ENCODE measurements at places on chromosomes 2 and 18. TPM values are rescaled to one million over a fixed set of nuclear protein-coding genes. Genes with fewer than 3 reads are reported as not detected.

- DNase-seq = no peak
These were observed 77.4 kb downstream of the PTGR3 start for GRCh38 chr18:75131381-75132000.

GRCh38 chr2:201136889-201137321 is 20.9 kb downstream of the CFLAR start:
- no peak for DNase-seq

GRCh38 chr2:159908623-159909022 is 110.6 kb upstream of the CD302 start:
- DNase-seq = no peak

GRCh38 chr2:30626397-30626796 is 179.4 kb downstream of the LCLAT1 start:
- DNase-seq = no peak

DNA sequence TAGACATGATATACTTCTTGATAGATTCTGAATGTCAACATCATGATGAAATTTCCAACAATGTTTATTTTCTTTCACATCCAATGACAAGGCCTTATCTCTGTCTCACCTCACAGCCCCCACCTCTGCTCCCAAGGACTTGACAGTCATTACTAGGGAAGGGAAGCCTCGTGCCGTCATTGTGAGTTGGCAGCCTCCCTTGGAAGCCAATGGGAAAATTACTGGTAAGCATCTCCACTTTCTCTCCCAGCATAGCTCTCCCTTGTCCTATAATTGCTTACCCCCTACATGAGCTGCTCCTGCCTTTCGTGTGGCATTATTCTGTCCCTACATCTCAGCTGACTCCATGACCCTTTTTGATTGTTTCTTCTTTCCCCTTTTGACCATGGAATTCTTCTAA is 821.8 kb downstream of the MBD2 start:
- no peak for DNase-seq

- no peak for DNase-seq
These were observed 14.6 kb downstream of the NOL10 start for GRCh38 chr2:10675131-10675530.

DNA sequence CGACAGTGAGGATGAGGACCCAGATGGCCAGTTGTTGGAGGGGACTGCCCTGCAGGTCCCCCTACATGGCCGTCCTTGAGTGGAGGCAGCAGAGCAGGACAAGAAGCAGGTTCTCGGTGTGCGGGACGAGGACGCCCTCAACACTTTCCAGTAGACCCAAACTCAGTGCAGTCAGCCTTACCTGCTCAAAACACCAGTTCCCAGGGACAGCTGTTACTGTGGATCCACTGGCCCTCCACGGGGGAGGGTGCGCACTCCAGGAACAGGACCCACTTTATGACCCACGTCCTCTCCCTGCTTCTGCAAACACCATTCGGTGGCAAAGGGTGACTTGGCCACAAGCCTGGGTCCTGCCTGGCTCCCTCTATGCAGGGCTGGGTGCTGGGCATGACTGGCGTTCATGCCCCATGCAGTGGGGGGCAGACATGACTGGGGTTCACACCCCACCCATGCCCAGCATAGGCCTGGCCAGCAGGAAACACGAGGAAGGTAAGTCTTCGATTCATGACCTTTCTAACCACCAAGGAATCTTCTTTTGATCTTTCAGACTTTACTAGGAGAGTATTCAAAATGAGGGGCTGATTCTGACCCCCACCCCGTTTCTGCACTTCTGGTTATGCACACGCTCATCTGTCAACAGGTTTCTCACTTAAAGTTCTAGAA is 233.7 kb downstream of the HDAC4 start:
- no peak for DNase-seq

DNA sequence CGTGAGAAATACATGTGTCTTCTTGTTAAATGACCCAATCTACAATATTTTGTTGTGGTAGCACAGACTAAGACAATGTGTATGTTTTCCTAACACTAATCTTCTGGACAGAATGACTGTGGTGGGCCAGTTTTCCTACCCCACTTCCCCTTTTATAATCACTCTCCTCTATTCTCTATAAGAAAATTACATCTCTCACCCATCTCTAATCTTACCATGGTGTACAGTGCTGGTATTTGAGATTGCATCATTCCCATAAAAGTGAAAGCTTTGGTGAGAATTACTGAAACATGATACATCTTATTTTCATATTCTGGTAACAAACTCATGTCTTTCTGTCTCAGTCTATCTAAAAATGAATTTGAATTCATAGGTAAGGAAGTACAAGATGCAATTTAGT is 40.5 kb downstream of the CAVIN2 start:
- no peak for DNase-seq

- DNase-seq = no peak
These were observed 24.3 kb downstream of the NCKAP1 start for GRCh38 chr2:183014005-183014404.

DNA sequence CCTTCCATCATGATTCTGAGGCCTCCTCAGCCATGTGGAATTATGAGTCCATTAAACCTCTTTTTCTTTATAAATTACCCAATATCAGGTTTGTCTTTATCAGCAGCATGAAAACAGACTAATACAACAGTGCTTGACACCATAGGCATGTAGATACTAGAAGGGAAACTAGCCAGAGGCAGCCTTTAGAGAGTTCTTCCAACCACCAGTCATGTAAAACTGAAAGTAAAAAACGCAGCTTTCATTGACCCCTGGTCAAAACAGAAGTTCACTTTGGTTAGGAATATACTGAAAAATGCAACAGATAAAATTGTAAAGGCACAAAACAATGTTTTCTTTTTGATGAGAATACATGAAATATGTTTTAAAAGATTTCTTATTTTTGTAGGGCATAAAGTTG is 122.8 kb upstream of the L3MBTL4 start:
- no peak for DNase-seq

DNA sequence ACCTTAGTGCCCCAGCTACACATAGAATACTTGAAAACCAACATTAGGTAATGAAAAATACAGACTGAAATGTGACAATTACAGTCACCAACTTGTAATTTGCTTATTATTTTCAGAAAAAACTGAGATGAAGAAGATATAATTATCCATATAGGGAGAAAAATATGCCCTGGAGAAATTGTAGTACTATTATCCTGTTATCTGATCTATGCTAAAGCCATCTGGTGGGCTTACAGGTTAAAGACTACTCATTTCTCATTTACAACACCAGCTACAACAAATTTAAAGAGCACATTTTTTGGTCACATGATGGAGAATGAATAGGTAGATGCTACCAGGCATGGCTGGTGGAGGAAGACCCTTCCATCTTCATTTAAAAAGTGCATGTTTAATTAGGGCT is 79.6 kb upstream of the NYAP2 start:
- no peak for DNase-seq

DNA sequence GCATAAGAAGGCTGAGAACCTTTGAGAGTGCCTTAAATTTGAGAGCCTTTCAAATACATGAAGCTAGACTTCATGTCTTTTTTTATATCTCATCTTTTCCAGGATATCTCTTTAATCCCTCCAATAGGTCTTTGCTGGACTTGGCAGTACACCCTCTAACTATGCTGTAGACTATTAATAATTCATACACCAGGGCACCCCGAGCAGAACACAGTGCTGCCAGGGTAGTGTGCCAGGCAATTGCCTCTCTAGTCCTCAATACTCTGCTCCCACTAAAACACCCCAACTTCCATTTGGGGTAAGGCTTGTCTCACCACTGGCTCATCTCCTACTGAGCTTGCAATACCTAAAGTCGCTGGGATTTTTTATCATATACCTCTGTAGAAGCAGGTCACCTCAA is 80.8 kb downstream of the VIT start:
- DNase-seq = no peak

DNA sequence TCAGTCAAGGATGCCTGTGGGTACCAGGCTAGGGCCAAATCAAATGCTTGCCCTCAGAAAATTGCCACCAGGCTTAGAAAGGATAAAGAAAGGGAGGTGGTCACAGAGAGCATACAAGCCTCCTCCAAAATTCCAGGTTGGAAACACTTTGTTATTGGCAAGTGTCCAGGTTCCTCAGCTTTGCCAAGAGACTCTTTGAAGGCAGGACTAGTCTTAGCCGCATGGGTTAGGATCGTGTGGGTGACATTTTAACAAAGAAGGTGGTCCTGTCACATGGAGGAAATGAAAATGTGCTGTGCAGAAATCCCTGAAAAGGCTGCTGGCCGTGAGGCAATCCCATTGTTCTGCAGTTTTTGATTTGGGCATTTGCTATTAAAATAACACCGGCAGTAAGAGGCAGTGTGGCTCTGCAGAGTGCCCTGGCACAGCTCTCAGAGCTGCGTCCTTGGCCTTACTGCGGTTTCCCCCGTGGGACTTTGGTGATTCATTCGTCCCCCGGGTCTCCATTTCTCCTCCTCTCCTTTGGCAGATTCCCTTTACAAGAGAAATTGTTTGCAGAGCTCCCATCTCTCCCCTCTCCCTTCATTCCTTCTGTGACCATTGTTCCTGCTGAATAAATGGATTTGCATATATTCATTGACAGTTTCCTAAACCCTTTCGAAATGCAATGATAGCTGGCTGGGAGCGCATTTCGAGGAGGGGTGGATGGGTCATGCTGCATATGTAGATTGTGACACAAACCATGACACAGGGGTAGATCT is 187.3 kb downstream of the VAPA start:
- no peak for DNase-seq

DNA sequence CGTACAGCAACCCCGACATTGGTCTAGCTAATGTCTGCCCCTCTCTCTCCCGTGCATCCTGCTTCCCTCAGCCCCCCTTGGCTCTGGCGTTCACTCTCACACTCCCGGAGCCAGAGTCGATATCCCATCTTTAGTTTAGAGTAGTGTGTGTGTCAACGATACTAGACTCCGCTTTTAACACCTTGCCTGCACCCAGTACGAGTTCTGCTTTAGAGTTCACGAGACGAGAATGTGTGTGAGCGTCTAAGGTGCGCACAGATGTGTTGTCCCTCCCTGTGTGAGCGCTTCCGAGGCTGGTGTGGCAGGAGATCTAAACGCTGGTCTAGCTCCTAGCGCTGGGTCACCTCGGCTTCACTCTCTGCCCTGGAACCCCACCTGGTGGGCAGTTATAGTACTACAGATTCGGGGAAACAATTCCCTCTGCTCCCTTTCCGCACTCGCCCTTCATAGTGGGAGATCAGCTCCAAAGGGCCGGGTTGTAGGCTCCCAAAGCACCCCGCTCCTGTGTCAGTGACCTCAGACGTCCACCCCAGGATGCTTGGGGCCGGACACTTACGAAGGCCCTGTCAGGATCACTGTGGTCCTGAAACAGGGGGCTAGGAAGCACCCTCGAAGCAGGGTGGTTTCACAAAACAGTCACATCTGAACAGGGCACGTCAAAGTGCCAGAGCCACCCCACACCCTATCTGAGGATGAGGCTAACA is 2.6 kb upstream of the CYP26B1 start:
- DNase-seq = peak; percentile 29

- DNase-seq = no peak
These were observed 37.8 kb downstream of the COMMD1 start for GRCh38 chr2:61943251-61943650.

- no peak for DNase-seq
These were observed 129.3 kb downstream of the METTL4 start for GRCh38 chr18:2442006-2442405.

GRCh38 chr2:181304011-181304844 is 153.0 kb upstream of the ITGA4 start:
- DNase-seq = no peak

DNA sequence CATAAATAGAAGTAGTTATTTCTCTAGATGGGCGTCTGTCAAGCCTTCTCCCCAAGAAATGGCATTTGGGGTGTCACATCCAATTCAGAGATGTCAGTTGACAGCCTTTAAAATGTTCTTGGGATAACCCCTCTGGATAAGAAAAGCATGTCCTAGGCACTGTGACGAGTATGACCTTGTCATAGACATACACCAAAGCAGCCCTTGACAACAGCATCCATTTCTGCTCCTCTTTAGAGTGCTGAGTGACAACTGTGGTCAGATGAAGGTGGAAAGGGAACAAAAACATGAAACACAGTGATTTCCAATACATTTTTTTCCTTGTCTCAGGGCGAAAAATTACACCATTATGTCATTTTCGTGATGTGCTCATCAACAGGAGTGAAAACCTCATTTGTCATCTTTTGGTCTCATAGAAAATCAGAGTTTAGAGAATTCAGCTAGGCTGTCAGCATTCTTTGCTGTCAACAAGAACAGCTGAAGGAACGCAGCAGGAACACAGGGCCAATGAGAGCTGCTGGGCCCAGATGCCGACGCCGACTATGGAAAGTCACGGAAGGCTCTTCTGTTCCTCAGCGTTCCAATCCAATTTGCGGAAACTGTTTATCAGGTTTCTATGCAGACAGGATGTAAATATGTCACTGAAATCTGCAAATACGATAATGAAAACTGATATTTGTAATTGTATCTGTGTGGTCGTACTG is 193.2 kb downstream of the ICOS start:
- no peak for DNase-seq

DNA sequence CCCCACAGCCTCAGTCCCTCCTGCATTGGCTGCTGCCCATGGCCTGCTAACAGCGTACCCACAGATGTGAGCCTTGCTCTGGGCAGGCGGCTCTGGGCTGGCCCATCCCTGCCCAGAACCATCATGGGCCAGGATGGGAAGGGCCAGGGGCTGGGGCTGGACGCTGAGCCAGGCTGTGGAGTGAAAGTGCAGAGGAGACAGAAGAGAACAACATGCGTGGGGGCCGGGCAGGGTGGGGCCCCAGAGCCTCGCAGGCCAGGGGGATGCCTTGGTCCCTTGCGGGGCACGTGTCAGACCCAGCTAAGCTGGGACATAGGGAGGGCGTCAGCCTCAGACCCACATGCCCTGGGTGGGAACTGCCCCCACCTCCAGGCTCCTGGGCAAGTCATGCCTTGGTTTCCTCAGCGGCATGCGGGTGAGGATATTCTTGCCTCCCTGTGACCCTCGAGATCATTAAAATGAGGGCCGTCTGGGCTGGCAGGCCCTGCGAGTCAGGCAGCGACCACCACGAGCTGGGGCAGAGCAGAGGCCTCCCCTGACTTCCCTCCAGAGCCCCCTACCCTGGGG is 27.3 kb downstream of the GPC1 start:
- DNase-seq = no peak

GRCh38 chr2:239824866-239825704 is 200.1 kb downstream of the NDUFA10 start:
- DNase-seq = no peak

GRCh38 chr2:20438334-20439192 is 8.3 kb upstream of the RHOB start:
- DNase-seq = no peak

- no peak for DNase-seq
These were observed 18.1 kb downstream of the ABCB11 start for GRCh38 chr2:169012812-169013627.

- DNase-seq = no peak
These were observed 286.2 kb upstream of the TRIB2 start for GRCh38 chr2:12430407-12431133.

The ST6GAL2 gene
- polyA plus RNA-seq = not detected

The MFSD2B gene
- polyA plus RNA-seq = 0.05 TPM

The CXCR4 gene
- not detected for polyA plus RNA-seq

The C2orf80 gene
- polyA plus RNA-seq = not detected

The NYAP2 gene
- polyA plus RNA-seq = not detected

The VWA3B gene
- polyA plus RNA-seq = not detected

The ALKAL2 gene
- polyA plus RNA-seq = 0.14 TPM

The GALR1 gene
- polyA plus RNA-seq = not detected

The SF3B1 gene
- polyA plus RNA-seq = 502 TPM

The CCDC195 gene
- polyA plus RNA-seq = not detected

The STARD6 gene
- not detected for polyA plus RNA-seq

The CCL20 gene
- polyA plus RNA-seq = not detected

The PTGR3 gene
- 30.9 TPM for polyA plus RNA-seq

The TEX44 gene
- polyA plus RNA-seq = not detected

The ACTG2 gene
- 641 TPM for polyA plus RNA-seq

The RAB6C gene
- not detected for polyA plus RNA-seq

The ACMSD gene
- not detected for polyA plus RNA-seq

The THSD7B gene
- not detected for polyA plus RNA-seq

The MAPK4 gene
- not detected for polyA plus RNA-seq
